CD8-positive, alpha-beta memory T cell (primary cell): ENCODE measurements at places on chromosomes 1 and 21.

DNA sequence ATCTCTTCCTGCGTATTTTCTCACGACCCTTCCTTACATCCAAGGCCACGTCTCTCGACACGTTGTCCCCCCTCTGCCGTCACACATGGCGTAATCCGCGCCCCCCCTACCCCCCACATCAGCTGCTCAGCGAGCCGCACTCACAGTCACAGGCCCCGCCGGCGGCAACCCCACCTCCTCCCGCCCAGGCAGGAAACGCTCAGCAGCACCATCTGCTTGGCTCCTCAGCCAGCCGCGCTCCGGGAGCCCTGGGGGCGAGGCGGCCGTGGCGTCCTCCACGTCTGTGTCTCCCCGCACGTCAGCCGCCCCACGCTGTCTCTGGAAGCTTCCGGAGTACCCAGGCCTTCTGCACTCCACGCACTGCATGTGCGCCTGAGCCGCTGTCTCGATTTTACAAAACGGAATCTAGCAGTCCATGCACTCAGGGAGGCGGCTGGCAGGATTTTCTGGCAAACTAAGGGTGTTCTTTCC is 64.6 kb downstream of the SIK1 start:
- DNase-seq, result peak; percentile 89

GRCh38 chr21:36022427-36023091 is 37.8 kb downstream of the SETD4 start:
- DNase-seq, result no peak

DNA sequence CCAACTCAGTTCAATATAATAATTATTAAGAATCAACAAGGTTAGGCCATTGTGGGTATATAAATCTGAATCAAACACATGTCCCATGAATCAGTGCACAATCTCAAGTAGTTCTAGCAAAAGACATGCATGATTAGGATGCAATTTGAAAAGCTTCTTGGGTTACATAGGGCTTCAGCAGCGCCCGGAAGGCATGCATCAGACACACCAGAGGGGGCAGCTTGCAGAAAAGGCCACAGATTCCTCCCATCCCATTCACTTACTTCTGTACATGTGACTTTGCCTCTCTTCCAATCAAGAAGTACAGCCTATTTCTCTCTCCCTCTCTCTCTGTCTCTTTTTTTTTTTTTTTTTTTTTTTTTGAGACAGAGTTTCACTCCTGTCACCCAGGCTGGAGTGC is 91.8 kb downstream of the KCNN3 start:
- no peak for DNase-seq

DNA sequence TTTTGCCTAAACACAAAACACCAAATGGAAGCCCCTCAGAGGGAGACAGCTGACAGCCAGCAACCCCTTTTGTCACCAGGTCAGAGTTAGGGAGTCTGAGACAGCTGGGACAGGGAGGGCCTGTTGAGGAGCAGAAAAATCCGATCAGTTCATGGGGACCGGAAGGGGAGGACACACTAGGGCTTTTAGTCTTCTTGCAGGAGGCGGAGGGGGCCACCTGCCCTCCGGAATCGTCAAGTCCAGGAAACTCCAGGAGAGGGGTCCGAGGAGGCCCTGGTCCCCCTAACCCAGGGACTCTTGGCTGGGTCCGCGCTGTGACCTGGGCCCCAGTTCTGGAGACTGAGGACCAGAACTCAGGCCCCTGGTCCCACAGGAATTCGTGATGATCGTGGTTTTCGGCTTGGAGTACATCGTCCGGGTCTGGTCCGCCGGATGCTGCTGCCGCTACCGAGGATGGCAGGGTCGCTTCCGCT is 34.2 kb downstream of the KCNQ4 start:
- DNase-seq, result no peak

- no peak for DNase-seq
Measured at GRCh38 chr1:10252508-10252907, 42.1 kb downstream of the KIF1B start.

GRCh38 chr1:76690766-76691165 is 176.5 kb upstream of the ST6GALNAC5 start:
- DNase-seq, result no peak

GRCh38 chr1:27864264-27864895 is 8.0 kb upstream of the THEMIS2 start:
- no peak for DNase-seq

GRCh38 chr21:34732388-34732821 is 63.6 kb downstream of the CLIC6 start:
- no peak for DNase-seq

GRCh38 chr1:206131037-206131436 is 13.8 kb upstream of the AVPR1B start:
- DNase-seq, result no peak

GRCh38 chr1:36125129-36125991 is at the start of gene COL8A2:
Gene COL8A2 (minus strand): TSS chr1:36125222. CDS start chr1:36100242, 24,980 bp downstream.
- DNase-seq, result no peak

DNA sequence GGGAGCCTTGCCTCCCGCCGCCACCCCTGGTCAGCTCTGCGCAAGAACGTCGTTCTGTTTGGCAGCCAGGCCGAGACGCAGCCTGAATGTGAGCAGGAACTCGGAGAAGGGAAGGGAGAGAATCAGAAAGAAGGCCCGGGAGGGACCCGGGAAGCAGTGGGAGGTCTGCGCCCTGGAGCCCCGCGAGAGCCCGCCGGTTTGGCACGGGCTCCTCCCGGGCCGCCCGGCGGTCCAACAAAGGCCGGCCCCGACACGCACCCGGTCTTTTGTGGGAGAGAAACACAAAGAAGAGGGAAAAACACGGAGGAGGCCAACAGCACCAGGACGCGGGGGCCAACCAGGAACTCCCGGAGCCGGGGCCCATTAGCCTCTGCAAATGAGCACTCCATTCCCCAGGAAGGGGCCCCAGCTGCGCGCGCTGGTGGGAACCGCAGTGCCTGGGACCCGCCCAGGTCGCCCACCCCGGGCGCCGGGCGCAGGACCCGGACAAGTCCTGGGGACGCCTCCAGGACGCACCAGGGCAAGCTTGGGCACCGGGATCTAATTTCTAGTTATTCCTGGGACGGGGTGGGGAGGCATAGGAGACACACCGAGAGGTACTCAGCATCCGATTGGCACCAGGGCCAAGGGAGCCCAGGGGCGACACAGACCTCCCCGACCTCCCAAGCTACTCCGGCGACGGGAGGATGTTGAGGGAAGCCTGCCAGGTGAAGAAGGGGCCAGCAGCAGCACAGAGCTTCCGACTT is 2.7 kb upstream of the OLIG2 start:
- no peak for DNase-seq

DNA sequence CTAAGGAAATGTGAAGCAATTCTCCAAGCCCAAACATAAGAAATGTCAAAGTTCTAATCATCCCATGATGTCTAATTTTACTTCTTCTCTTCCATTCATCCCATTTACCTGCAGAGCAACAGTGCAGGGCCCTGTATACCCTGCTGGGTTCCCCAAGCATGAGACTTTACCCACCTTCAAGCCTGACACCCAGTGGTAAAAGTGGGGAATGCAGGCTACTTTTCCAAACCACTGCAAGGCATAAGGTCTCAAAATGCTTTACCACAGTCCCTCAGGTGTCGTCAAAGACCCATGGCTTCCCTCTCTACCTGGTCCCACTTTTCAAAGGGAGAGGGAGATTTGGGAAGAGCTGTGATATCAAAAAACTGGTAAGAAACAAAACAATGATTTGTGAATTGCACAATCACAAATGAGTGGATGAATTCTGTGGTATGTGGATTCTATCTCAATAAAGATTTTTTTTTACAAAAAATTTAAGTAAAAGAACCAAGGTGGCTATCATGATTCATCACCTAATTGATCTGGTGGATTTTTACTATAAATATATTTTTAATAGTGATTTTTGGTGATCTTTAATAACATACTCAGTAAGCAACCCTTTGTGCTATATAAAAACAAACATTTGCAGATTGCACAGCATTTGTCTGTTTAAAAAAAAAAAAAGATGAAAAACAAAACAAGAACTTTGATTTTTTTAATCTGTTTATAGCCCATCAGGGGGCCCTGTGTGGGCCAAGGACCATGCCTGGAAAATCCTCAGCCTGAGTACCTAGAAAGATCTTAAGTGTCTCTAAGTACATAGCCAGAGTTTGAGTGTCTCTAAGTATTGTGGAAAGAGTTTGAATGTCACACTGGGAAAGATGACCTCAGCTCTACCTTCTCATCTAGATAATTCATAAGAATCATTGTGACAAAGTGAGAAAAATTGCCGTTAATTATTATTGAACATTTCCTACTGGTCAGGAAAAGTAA is 73.1 kb upstream of the GJB5 start:
- no peak for DNase-seq

- no peak for DNase-seq
Measured at GRCh38 chr21:31408301-31409088, 64.4 kb upstream of the TIAM1 start.

DNA sequence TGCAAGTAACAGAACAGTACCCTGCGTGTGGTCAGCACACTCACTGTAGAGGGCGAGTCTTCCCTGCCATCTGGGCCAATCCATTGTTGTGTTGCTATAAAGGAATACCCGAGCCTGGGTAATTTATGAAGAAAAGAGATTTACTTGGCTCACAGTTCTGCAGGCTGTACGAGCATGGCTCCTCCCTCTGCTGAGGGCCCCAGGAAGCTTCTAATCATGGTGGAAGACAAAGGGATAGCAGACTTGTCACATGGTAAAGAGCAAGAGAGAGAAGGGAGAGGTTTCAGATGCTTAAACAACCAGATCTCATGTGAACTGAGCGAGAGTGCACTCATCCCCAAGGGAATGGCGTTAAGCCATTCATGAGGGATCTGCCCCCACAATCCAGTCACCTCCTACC is 126.2 kb downstream of the CNIH3 start:
- no peak for DNase-seq

DNA sequence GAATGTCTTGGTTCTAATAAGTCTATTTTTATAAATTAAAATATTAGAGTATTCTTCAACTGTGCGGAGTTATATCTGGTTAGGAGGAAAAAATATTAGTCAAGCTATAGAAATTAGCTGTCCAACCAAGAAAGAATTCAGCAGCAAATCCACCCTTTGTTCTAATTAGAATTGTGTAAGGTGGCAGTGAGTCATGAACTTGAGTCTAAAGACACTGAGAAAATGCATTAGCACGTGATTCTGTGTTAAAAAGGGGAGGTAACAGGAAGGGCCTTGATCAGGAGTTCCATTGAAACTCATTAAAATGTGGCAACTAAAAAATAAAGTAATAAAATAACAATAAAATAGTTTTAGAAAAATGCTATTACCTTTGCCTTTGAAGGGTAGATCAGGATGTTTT is 398.2 kb upstream of the RGS18 start:
- no peak for DNase-seq

GRCh38 chr1:40971966-40972365 is 7.5 kb upstream of the CTPS1 start:
- no peak for DNase-seq

- DNase-seq, result no peak
Measured at GRCh38 chr1:211174375-211174774, 40.4 kb upstream of the KCNH1 start.

DNA sequence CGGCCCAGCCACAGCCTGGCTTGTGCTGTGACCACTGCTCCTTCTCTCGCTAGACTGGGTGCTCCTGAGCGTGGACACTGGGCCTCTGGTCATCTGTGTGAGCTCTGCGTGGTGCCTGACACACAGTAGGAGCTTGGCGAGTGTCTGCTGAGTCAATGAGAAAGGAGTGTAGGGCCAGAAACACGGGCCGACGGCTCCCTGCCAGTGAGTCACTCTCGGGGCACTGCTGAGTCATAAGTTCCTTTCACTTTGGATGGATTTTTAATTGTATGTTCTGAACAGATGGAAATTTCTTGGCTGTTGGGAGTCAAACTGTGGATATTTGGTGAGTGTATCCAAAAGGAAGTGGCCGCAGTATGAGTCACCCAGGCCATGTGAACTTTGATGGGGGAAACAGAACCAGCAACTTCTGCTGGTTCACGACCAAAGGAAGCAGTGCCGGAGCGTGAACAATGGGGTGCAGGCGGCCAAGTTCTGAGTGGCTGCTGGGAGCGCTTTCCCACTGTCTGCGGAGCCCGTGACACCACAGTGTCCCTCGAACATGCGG is 41.0 kb upstream of the COL18A1 start:
- no peak for DNase-seq

DNA sequence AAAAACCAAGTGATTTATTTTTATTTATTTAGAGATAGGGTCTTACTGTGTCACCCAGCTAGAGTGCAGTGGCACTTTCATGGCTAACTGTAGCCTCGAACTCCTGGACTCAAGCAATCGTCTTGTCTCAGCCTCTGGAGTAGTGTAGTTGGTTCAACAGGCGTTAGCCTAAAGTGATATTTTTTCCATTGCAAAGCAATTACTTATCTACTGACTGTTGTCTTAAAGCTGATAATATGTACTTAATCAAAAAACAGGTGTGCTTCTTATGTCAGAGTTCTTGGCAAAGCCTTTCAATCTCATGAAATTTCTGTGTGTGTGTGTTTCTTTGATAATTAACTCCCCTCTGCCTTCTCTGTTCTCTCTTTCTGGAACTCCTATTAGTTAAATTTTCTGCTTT is 62.4 kb upstream of the DUSP10 start:
- DNase-seq, result no peak

DNA sequence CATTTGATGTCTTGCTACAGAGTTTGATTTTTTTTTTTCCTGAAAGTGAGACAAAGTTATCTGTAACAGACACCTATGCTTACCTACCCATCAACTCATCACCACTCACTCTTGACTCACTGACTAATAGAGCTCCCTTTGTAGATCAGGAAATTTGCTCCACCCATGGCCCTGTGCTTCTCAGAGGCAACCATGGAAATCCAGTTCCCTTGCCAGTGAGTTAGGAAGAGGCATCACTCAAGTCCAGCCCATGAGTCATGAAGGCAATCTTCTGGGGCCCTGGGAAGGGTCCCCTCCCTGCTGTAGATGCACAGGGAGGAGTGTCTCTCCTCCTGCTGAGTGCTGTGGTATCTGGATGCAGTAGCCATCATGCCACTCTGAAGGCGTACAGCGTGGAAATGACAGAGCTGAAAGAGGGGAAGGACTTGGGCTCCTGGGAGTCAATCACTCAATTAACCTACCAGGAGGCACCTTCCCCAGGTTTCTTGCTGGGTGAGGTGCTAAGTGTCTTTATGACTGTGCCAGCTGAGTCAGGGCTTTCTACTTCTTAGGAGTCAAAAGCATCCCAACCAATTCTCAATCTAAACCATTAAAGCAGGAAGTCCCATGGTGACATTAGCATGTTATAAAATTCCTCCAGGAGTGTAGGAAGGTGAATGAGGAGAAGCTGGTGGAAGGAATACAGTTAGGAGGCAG is 56.1 kb downstream of the DNTTIP2 start:
- no peak for DNase-seq
